ENCODE measurements at places on chromosomes 6 and 20.

DNA sequence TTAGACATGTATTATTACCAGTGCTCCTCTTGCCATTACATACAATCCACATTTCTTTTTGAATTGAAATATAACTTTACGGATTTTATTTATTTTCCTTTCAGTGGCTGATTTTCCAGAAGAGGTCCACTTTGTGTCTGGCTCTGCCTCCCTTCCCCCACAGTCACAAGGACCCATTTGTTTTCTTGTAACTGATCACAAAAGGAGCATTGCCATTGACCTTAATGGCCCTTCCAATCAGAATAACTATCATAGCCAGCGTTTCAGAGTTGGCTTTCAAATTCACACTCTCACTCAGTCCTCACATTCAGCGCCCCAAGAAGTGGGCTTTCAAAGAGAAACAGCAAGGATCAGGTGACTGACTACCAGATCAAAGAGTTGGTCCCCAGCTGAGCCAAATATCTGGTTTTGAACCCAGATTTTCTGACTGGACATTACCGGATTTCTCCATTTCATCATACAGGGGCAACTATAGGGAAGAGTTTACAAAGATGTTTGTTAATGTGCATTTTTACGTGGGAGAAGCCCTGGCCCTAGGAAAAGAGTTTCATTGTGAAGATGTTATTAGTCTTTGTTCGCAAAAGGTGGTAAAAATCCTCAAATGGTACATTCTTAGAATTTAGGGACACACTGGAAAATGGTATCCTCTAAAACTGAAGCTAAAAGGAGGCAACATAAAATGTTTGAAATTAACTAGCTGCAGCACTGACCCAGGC lies 2.0 kb upstream of the SLC22A23 start:
- DNase-seq: no peak

DNA sequence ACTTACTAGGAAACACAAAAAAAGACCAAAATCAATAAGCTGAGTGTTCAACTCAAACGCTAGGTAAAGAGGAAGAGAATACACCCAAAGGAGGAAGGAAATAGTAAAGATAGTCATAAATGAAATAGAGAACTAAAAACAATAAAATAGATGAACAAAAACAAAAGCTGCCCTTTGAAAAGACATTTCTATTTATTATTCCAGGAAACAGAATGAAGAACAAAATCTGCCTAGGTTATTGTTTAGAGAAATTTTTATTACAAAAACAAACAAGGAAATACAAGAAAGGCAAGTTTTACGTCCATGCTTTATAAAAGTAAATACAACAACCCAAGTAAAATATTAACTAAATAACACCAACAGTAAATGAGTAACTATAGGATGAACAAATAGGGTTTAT lies 20.1 kb downstream of the HLA-DMB start:
- no peak for DNase-seq

DNA sequence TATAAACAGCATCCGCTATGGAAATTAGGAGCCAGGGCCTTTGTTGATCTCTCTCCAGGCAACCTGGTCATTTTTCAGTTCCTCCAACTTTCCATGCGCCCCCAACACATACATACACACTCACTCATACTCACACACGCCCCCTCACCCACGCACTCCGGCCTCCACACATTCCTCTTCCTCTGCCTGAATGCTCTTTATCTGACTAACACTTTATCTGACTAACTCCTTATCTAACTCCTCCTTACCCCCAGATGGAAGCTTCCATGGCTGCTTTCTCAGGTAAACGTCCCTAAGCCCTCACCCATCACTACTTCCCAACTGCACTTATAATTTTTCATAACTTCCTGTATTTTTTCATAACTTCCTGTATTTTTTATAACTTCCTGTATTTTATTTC lies 17.4 kb downstream of the CASS4 start:
- DNase-seq: peak; percentile 86

- no peak for DNase-seq
Observed at GRCh38 chr6:73028124-73028766, 197.1 kb downstream of the KHDC1L start.

DNA sequence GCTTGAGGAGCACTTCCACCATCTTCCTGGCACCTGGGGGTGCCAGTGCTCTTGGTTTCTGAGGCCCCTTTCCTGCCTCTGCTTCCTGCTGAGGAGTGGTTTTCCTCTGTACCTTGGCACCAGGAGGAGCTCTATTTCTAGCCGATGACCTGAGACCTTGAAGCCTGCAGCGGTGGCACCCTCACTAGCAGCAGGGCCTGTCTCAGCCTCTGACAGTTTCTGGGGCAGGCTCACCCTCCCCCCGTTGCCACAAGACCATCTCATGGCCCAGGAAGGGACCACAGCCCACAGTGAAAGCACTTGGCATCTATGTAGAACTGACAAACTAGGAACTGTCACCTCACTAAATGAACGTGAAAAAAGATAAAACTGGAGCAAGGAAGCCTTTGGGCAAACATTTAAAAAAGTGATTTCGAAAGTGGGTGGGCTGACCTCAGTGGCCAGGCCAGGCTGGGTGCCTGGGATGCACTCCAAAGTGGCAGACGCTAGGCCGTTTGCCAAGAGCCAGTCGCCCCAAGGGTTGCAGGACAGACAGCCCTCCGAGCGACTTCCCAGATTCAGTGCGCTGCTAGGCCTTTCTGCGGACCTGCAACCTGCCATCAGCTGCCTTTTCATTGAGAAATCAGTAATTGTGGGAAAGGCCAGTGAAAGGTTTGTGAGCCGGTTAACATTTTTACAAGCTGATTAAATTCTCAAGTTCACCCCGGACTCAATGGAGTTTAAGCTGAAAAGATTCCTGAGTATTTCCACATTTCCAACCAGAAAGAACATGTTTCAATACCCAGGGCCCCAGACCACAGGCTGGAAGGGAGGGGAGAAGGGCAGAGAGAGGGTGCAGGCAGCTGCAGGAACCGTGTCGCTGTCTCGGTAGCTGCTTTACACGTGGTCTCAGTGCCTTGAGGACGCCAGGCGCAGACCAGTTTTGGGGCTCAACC lies 303.7 kb downstream of the ESR1 start:
- peak; percentile 18 for DNase-seq

- peak; percentile 21 for DNase-seq
Observed at GRCh38 chr6:143634486-143634885, 43.3 kb upstream of the PHACTR2 start.

- peak; percentile 58 for DNase-seq
Observed at GRCh38 chr6:84768442-84769174, 4.2 kb upstream of the TBX18 start.

Measured in fibroblast of skin of right biceps (primary cell).